ENCODE measurements at places on chromosomes 5 and 9. TPM values are rescaled to one million over a fixed set of nuclear protein-coding genes. Genes with fewer than 3 reads are reported as not detected.
A peak's percentile ranks its signal among the peaks of the same experiment; 100 is the strongest.

GRCh38 chr9:123742009-123742767, 187.7 kb downstream of the DENND1A start:
- DNase-seq: peak; percentile 52

- DNase-seq: no peak
Observed at GRCh38 chr5:1119312-1119831, 7.5 kb upstream of the SLC12A7 start.

DNA sequence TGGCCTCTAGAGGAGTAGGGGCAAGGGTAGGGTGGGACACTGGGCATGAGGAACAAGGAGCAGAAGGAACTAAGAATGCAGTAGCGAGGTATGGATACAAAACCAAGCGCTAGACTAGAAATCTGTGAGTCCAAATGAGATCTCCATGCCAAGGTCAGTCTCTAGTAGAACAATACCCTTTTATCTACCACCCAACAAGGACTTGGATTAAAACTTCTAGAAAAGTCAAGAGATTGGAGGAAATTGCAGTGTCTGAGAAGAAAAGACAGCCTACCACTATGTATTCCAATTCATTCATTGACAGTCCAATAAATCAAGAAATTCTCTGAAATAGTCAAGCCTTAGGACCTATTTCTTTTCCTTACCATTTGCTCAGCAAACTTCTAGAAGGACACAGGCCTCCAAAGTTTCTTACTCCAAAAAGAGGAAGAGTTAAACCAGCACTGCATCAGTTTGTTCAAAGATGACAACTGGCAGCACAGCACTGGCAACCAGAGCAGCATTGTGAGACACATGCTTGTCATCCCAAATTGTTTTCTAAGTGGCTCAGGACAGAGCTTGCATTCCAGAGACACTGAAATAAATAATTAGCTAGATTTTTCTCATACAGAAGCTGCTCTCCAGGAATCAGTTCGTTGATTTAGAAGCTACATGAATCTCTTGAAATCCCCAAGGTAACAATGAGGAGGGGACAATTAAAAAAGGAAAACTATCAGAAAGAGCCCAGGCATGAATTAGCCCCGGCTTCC, 22.6 kb downstream of the ABCA1 start:
- DNase-seq: no peak

The ENTPD8 gene
- 0.11 TPM for total RNA-seq

The PCDHAC1 gene
- total RNA-seq: 5.9 TPM

- no peak for DNase-seq
Observed at GRCh38 chr5:19554524-19554923, 433.5 kb downstream of the CDH18 start.

Measured in astrocyte (in vitro differentiated cells and primary cell).